DMS53 (cell line): ENCODE measurements at places on chromosomes 2 and 18.

DNA sequence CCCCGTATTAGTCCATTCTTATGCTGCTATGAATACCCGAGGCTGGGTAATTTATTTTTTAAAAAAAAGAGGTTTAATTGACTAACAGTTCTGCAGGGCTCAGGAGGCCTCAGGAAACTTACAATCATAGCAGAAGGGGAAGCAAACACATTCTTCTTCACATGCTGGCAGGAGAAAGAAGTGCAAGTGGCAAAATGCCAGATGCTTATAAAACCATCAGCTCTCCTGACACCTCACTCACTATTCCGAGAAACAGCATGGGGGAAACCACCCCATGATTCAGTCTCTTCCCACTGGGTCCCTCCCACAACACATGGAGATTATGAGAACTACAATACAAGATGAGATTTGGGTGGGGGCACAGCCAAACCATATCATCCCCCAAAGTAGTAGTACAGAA lies 2148.5 kb upstream of the PIK3C3 start:
- DNase-seq = peak; percentile 49

DNA sequence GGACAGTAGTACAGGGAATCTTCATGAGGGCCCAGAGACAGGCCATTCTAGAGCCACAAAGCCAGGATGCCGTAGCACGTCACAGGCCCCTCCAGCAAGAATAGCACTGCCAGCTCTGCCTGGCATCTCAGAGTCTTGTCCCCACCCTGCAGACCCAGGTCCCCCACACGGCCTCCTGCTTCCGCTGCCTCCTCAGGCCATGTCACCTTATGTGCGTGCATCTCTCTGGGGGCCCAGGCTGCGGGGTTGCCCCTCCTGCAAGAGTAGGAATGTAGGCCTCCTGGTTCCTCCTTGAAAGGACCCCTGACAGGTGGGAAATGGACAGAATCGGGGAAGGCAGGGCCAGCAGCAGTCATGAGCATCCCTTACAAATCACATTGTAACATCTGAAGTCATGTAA lies 49.8 kb downstream of the ADI1 start:
- no peak for DNase-seq

DNA sequence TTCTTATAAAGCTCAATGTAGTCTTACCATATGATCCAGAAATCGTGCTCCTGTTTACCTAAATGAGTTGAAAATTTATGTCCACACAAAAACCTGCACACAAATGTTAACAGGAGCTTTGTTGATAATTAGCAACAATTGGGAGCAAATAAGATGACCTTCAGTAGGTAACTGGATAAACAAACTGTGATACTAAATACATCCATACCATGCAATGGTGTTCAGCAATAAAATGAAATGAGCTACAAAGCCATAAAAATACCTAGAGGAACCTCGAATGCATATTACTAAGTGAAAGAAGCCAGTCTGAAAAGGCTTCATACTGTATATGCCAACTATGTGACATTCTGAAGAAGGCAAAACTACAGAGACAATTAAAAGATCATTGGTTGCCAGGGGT lies 185.6 kb upstream of the HNRNPA3 start:
- DNase-seq = no peak

GRCh38 chr2:28225473-28226080 lies 167.1 kb upstream of the FOSL2 start:
- DNase-seq = no peak

DNA sequence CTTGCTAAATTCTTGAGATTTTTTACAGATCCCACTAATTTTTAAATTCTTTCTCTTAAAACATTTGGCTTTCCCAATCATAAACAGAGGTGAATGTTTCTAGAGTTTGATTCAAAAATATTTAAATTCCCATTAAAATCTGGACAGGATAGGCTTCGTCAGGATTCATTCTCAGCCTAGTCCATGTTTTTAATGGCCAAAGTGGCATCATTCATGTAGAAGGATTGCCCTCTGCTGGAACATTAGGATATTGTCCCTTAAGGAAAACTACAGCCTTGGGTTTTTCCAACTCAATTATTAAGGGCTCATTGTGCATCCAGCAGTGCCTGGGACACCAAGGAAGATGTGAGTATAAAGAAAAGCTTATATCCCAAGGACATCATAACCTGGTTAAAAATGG lies 71.7 kb downstream of the TPGS2 start:
- DNase-seq = peak; percentile 74

DNA sequence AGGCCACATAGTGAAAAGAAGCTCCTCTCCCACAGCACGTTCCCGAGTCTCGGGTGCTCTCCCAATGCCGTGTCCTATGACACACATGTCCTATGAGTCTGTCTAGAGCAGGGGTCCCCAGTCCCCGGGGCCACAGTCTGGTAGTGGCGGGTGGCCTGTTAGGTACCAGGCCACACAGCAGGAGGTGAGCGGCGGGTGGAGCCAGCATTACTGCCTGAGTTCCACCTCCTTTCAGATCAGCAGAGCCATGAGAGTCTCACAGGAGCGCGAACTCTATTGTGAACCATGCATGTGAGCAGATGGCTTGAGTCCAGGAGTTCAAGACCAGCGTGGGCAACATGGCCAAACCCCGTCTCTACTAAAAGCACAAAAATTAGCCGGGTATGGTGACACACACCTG lies 112.6 kb downstream of the ZBTB7C start:
- peak; percentile 55 for DNase-seq

- peak; percentile 24 for DNase-seq
Measured at GRCh38 chr2:30218814-30219213, 12.5 kb upstream of the LBH start.

DNA sequence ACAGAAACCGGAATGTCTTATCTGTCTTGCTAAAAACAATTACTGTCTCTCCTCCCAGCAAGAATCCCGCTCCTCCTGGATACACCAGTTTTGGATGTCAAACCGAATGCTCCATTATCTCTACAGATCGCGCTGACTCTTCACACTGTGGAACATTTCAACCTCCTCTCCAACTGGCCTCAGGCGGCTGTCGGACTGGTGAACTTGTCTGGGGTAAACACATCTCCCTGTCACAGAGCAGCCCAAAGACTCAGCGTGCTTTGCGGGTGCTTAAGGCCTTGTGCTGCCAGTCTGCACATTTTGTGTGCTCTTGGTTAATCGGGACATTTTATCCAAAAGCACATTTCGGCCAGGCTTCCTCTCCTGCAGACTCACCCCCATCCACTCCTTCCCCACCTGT lies 173.1 kb downstream of the ICOS start:
- DNase-seq = no peak

- no peak for DNase-seq
Measured at GRCh38 chr2:79513711-79514110, 860 bp downstream of the CTNNA2 start.

DNA sequence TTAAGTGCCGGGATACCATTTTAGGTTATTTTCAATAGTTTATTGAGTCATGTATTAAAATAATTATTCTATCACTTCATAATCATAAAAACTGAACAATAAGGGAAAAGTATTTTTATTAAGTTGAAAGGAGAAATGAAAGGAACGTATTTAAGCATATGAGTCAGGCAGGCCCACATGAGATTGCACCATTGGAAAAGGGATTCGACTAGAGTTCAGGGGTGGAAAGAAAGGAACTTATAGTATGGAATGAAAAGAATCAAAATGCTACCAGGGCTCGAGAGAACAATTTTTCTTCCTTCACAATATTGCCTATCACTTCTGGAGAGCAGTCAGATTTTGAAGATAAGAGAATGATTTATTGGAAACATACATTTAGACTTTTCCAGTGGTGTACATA lies 516.5 kb upstream of the NETO1 start:
- no peak for DNase-seq

DNA sequence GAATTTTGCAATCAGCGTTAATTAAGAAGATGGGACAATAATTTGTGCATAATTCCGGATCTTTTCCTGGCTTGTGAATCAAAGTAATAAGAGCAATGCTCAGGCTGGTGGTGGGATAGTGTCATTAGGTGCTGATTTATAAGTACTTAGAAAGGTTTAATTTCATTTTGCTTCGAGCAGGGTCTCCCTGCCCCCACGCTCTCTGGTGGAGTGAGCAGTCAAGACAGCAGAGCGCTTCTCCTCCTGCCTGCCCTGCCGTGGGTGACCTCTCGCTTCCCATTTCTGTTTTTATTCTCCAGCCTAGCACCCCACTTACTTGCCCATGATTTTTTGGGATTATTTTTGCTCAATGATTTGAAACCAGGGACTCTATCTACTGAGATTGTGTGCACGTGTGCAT lies 7.1 kb downstream of the ASB18 start:
- no peak for DNase-seq

DNA sequence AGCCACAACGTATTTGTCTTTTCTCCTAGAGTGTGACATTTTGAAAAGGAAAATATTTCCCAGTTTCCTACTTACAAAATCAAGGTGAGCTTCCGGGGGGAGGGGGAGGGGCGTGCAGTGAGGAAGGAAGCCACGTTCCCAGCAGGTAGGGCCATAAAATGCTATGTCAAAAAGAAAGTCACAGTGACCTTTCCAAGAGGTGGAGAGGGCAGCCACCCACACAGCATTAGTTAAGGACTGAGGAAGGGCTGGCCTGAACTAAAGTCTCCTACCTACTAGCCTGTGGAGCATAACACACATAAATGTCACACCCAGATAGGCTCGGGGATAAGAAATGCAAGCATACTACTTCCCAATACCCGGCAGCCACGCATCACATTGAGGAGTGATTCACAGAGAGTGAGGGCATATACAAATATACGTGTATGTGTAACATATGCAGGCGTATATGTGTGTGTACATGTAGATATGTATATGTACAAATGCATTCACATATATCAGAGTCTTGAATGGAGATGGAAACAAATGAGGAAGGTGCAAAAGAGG lies 191.1 kb downstream of the STK39 start:
- DNase-seq = no peak

GRCh38 chr2:153132418-153132817 lies 346.1 kb downstream of the RPRM start:
- DNase-seq = no peak

DNA sequence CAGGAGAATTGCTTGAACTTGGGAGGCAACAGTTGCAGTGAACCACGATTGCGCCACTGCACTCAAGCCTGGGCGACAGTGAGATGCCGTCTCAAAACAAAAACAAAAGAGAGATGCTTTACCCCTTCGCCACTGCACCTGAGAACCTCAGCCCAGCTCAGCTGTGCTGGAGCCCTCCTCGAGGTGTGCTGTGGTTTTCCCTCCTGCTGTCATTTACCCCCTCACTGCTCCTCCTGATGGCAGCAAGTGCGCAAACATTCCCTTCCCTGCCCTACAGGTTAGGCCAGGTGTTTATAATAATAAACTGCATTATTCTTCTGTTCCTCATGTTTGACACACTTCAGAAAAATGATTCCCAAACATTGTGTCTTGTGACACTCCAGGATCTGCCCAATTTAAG lies 8.4 kb downstream of the FBXO36 start:
- DNase-seq = no peak

GRCh38 chr2:194087089-194087958 lies 1569.7 kb upstream of the SLC39A10 start:
- DNase-seq = no peak

GRCh38 chr2:102489646-102490045 lies 16.6 kb downstream of the SLC9A4 start:
- no peak for DNase-seq

DNA sequence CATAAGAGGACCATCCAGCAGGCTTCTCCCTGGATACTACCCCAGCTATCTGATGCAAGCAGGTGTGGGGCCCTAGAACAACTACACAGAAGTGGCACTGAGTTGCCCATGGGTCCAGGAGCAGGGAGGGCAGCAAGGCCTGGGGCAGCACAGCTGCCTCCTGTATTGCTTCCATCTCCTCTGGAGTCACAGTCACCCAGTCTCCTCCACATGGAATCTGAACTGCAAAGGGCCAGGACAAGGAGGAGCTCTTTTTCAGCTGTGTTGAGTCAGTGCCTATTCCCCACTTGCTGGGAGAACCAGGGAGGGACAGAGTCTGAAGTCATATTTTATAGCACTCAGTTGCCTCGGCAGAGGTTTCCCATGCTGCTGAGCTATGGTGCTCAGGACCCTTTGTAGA lies 67.9 kb upstream of the ALPP start:
- DNase-seq = no peak

DNA sequence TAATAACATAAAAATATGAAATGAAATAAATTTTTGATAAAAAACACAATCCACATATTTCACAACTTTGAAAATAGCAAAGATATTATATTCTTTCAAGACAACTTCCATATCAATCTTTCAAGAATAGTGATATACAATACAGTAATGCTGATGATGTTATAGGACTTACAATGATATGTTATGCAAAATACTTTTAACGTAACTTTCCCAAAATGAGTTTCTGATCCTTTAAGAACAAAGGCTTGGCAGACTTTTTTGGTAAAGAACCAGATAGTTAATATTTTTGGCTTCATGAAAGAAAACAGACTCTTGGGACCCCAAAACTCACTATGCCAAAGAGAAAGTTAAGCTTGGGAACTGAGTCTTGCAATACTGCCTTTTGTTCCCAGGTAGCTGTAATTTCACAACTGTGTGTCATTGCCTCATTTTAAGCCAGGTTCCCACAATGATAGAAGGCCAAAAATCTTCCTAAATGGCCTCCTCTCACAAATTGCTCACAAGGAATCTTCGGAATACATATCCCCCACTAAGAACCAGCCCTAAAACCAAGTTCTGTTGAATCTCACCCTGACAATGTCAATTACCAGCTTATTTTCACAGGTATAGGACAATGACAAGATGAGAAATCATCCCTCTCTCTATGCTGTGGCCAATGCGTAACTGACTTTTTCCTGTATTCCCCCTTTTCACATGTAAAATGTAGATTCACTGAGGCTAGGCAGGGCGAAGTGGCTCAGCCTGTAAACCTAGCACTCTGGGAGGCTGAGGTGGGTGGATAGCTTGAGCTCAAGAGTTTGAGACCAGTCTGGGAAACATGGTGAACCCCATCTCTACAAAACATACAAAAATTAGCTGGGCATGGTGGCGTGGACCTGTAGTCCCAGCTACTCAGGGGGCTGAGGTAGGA lies 54.8 kb upstream of the STRN start:
- DNase-seq = no peak
